ENCODE measurements at places on chromosomes 5 and 9. TPM values are rescaled to one million over a fixed set of nuclear protein-coding genes. Genes with fewer than 3 reads are reported as not detected.

Gene MAP1B
- not detected for total RNA-seq

Gene IL9
- not detected for total RNA-seq

Gene INSYN2B
- not detected for total RNA-seq

Gene ARID3C
- total RNA-seq: 0.27 TPM

Gene BHMT2
- total RNA-seq: not detected

Gene FBN2
- total RNA-seq: 0.05 TPM

Gene PHAX
- 53.6 TPM for total RNA-seq

Gene MYOT
- not detected for total RNA-seq

Gene ZNF483
- 18.5 TPM for total RNA-seq

Gene GABRA1
- not detected for total RNA-seq

Gene KCNN2
- total RNA-seq: not detected

DNA sequence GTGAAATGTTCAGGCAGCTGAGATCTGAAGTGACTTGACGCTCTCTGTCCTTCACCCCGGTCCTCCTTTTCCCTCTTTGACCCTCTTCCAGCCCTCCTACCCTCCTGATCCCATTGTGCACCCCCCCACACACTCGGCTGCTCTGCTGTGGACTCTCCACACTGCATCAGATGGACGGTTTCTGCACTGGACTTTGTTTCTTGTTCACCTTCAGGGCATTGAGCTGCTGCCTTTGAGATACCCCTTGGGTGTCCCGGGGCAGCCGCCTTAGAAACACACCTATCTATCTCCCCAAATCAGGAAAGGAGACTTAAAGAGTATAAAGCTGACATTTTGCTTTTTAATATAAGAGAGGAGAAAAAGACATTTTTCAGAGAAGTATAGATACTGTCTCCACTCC, 27.5 kb downstream of the AMBP start:
- no peak overlapping the region for H3K4me3 ChIP-seq
- H3K4me1 ChIP-seq: no peaks in the 10 kb centered on the region
- H3K27ac ChIP-seq: no peak overlapping the region

GRCh38 chr5:141779503-141779973, 97.5 kb upstream of the ARAP3 start:
- H3K4me1 ChIP-seq: no peaks in the 10 kb centered on the region
- H3K4me3 ChIP-seq: no peak overlapping the region
- H3K27ac ChIP-seq: no peak overlapping the region
- H3K27me3 ChIP-seq: peaks cover 3% of the 10 kb centered on the region

DNA sequence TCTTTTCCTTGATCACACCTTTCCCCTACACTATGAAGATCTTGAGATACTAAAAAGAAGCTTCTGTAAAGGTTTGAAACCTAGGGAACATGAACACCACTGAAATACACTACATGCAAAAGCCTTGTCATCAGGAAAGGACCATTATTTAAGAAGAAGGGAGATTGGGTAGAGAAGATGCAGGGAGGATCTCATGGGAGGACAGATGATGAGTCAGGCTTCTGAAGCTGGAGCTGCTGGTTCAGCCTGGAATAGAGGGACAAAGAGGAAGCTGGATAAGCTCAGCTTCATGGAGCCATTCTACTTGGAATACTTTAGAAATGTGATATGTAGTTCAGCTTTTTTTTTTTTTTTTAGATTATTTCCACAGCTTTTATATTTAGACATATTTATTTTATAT, 169.8 kb downstream of the MAN2A1 start:
- DNase-seq: no peak
- H3K4me1 ChIP-seq: peaks cover 77% of the 10 kb centered on the region
- no peak overlapping the region for H3K27ac ChIP-seq
- H3K4me3 ChIP-seq: no peak overlapping the region
- H3K36me3 ChIP-seq: peaks cover 42% of the 10 kb centered on the region
- H3K27me3 ChIP-seq: no peaks in the 10 kb centered on the region

GRCh38 chr5:51651889-51652288, 268.6 kb downstream of the ISL1 start:
- no peak for DNase-seq
- no peaks in the 10 kb centered on the region for H3K36me3 ChIP-seq
- H3K27ac ChIP-seq: no peak overlapping the region
- no peaks in the 10 kb centered on the region for H3K4me1 ChIP-seq
- no peaks in the 10 kb centered on the region for H3K27me3 ChIP-seq

DNA sequence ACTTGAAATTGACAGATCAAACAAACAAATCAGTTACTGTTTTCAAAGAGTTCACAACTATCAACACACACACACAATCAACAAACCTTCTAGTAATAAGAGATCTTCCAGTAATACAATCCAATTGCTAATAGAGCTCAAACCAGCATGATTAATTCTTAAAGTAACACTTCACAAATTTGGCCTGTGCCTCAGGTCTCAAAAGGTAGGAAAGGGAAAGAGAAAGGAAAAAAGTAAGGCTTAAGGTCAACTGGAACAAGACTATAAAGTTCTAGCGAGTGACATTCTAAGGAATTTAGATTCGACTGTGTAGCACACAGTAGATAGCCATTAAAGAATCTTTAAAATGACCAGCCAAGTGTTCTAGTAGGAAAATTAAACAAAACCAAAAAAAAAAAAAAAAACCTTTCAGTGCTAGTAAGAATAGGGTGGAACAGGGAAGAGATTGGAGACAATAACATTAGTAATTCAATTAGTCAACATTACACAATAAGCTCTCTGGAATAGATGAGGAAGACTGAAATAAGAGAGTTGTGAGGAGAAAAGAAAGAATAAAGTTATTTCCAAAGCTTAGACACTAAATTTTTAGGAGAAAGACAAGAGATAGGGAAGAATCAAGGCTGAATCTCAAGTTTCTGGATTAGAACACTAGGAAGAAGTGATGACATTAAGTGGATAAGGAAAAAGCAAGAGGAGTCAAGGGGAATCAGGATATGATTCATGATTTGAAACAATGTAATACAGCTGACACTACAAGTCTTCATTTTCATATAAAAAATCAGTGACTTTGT, 86.1 kb downstream of the FBXL17 start:
- no peak for DNase-seq
- H3K4me1 ChIP-seq: no peaks in the 10 kb centered on the region
- no peak overlapping the region for H3K4me3 ChIP-seq
- no peaks in the 10 kb centered on the region for H3K27me3 ChIP-seq
- peaks cover 12% of the 10 kb centered on the region for H3K36me3 ChIP-seq

DNA sequence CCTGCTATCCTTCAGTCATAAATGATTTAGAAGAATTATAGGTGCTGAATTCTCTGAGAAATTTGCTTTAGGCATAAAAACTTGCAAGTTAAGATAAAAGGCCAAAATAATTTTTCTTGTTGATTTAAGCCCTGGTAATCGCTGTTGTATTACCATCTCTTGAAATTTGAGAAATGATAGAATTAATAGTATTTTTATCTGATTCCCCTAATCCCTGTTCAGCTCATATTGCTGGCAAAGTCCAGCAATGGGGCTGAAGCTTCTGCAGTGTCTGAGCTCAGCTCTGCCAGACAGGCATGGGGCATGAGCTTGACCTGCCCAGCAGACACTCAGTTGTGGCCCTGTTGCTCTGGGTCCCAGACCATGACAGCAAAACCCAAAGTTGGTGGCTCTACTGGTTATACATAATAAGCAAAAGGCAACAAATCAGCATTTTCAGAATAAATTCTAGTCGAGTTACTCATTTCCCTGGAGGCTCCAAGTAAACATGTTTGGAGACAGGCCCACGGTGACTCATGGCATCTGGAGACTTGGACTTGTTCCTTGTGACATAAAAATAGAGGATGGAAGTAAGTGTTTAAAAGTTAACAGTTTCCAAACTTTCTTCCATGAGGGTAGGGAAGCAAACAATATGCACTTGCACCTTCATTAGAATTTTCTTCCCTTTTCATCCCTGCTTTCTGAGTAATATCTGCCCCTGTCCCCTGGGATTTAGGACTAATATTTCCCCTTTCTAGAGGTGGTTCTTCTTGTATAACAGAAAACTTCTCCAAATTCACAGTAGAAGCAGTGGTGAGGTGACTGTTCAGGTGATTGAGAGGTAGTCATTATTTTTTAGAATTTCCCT, 60.2 kb upstream of the SLC2A8 start:
- H3K27me3 ChIP-seq: peaks cover 43% of the 10 kb centered on the region
- H3K36me3 ChIP-seq: no peaks in the 10 kb centered on the region
- no peak overlapping the region for H3K27ac ChIP-seq
- no peak overlapping the region for H3K4me3 ChIP-seq
- H3K4me1 ChIP-seq: no peaks in the 10 kb centered on the region
- no peak for DNase-seq

DNA sequence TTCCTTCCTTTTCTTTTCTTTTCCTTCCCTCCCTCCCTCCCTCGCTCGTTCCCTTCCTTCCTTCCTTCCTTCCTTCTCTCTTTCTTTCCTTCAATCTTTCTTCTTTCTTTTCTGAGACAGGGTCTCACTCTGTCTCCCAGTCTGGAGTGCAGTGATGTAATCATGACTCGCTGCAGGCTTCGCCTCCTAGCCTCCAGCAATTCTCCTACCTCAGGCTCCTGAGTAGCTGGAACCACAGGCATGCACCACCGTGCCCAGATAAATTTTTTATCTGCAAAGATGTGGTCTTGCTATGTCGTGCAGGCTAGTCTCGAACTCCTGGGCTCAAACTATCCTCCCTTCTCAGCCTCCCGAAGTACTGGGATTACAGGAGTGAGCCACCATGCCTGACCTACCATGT, 81.4 kb downstream of the SPATA31C2 start:
- no peaks in the 10 kb centered on the region for H3K27me3 ChIP-seq
- H3K36me3 ChIP-seq: no peaks in the 10 kb centered on the region
- H3K4me1 ChIP-seq: no peaks in the 10 kb centered on the region
- H3K27ac ChIP-seq: no peak overlapping the region
- no peak overlapping the region for H3K4me3 ChIP-seq

GRCh38 chr5:67887748-67888161, 327.8 kb upstream of the PIK3R1 start:
- H3K27ac ChIP-seq: no peak overlapping the region
- no peaks in the 10 kb centered on the region for H3K4me1 ChIP-seq

GRCh38 chr5:19676895-19677294, 311.1 kb downstream of the CDH18 start:
- H3K27ac ChIP-seq: no peak overlapping the region
- no peaks in the 10 kb centered on the region for H3K27me3 ChIP-seq
- no peaks in the 10 kb centered on the region for H3K36me3 ChIP-seq
- no peak overlapping the region for H3K4me3 ChIP-seq
- H3K4me1 ChIP-seq: no peaks in the 10 kb centered on the region

DNA sequence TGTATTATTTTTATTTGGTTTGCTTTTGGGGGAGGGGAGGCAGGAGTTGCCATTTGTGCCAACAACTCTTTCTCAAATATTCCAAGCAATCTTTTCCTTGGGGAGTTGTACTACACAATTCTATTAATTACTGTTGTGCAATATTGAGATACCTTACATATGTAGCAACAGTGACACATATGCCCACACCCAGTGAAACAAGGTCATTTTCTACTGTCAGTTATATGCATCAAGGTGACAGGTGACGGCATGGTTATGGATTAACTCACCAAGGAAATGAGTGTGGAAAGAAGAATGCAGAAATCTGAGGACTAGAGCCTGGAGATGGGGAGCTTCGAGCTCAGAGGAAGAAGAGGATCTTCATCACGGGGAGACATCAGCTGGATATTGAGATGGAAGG, 17.9 kb upstream of the MSMP start:
- no peaks in the 10 kb centered on the region for H3K36me3 ChIP-seq
- no peak overlapping the region for H3K4me3 ChIP-seq
- peaks cover 16% of the 10 kb centered on the region for H3K4me1 ChIP-seq
- no peak for DNase-seq
- no peaks in the 10 kb centered on the region for H3K27me3 ChIP-seq

- no peak for DNase-seq
- H3K27me3 ChIP-seq: peaks cover under 1% of the 10 kb centered on the region
- H3K36me3 ChIP-seq: no peaks in the 10 kb centered on the region
- no peak overlapping the region for H3K4me3 ChIP-seq
Measured at GRCh38 chr9:110742741-110743371, 74.3 kb downstream of the MUSK start.

- H3K27me3 ChIP-seq: peaks cover 5% of the 10 kb centered on the region
- peaks cover 3% of the 10 kb centered on the region for H3K4me1 ChIP-seq
- DNase-seq: no peak
- H3K36me3 ChIP-seq: no peaks in the 10 kb centered on the region
Measured at GRCh38 chr5:14178671-14179211, 35.6 kb downstream of the TRIO start.

- peaks cover 10% of the 10 kb centered on the region for H3K27me3 ChIP-seq
- no peak for DNase-seq
- no peaks in the 10 kb centered on the region for H3K36me3 ChIP-seq
- H3K4me3 ChIP-seq: no peak overlapping the region
- H3K27ac ChIP-seq: no peak overlapping the region
Measured at GRCh38 chr5:73883646-73884045, 257.6 kb downstream of the ARHGEF28 start.

DNA sequence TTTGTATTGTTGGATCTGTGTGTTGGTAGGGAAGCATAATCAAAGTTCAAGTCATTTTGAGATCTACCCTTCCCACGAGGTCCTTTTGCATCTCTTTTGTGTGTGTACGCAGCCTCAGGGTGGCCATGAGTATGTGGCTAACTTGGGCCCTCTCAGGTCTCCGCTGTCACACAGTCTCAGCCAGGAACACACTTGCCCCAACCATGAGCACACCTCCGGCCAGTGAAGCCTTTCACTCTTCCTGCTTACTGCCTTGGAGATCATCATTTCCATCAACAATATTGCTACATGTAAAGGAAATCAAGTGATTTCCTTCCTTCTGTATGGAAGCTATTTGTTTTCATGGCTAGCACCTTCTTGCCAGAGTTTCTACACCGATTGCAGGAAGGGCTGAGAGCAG, 13.9 kb downstream of the ZNF346 start:
- no peak for DNase-seq
- H3K27me3 ChIP-seq: no peaks in the 10 kb centered on the region
- H3K4me1 ChIP-seq: peaks cover 9% of the 10 kb centered on the region
- no peak overlapping the region for H3K4me3 ChIP-seq
- peaks cover 8% of the 10 kb centered on the region for H3K36me3 ChIP-seq

- H3K36me3 ChIP-seq: no peaks in the 10 kb centered on the region
- peaks cover under 1% of the 10 kb centered on the region for H3K27me3 ChIP-seq
- H3K27ac ChIP-seq: no peak overlapping the region
- no peaks in the 10 kb centered on the region for H3K4me1 ChIP-seq
Measured at GRCh38 chr5:107330903-107331302, 339.8 kb downstream of the EFNA5 start.

- no peak for DNase-seq
- no peaks in the 10 kb centered on the region for H3K27me3 ChIP-seq
- H3K4me3 ChIP-seq: no peak overlapping the region
- H3K27ac ChIP-seq: no peak overlapping the region
- no peaks in the 10 kb centered on the region for H3K4me1 ChIP-seq
- H3K36me3 ChIP-seq: no peaks in the 10 kb centered on the region
Measured at GRCh38 chr5:116772806-116773205, 198.2 kb upstream of the SEMA6A start.

Measured in naive thymus-derived CD8-positive, alpha-beta T cell (primary cell).